ENCODE measurements at places on chromosomes 13 and 19. TPM values are rescaled to one million over a fixed set of nuclear protein-coding genes. Genes with fewer than 3 reads are reported as not detected.

NANOS3 gene
- total RNA-seq, result not detected

SLC5A5 gene
- not detected for total RNA-seq

RCBTB2 gene
- total RNA-seq, result 21.0 TPM

ADPRHL1 gene
- 10.8 TPM for total RNA-seq

Data from LHCN-M2 (cell line).